ENCODE measurements at places on chromosomes 2 and 18.
A peak's percentile ranks its signal among the peaks of the same experiment; 100 is the strongest.

- no peak for DNase-seq
Observed at GRCh38 chr18:8786483-8787370, 81.4 kb downstream of the MTCL1 start.

- DNase-seq = peak; percentile 54
Observed at GRCh38 chr18:55189972-55190371, 230.7 kb upstream of the CCDC68 start.

GRCh38 chr2:168211664-168212163 is 35.7 kb downstream of the STK39 start:
- DNase-seq = no peak

GRCh38 chr2:46724107-46724506 is 191.5 kb downstream of the MCFD2 start:
- DNase-seq = no peak

DNA sequence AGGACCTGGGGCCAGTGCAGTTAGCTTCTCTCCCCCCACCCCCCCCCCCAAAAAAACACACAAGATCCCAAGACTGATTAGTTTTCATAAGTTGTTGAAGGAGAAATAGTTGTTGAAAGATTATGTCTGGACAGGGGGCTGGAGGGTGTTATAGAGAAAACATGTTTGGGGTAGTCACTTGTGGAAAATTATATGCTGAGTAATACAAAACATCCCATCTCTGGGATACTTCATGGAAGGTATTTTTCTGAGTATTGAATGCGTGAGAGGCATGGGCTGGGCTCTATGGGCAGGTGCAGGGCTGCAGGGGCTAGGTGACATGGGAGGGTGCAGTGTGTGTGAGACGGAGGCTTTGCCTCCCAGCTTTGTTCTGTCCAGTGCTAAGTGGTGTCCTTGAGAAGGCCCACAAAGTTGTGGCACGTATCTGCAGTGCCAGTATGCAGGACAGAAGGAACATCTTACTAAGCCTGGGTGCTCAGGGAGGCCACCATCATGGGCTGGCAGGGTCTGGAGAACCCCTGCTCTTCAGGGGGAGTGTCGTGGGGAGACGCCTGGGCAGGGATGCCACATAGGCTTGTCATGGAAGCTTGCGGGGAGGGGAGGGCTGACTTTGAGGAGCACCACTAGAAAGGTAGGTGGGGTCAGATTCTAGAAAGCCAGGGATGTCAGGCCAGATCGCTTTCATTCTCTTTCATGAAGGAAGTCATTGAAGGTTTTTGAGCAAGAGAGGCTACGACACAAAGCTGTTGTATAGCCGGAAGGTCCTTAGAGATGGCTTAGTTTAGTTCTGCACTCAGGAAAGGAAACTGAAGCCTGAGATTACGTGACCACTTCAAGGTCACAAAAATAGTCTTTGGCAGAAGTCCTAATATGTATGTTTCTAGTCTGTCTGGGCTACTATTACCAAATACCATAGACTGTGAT is 232.0 kb downstream of the LDLRAD4 start:
- no peak for DNase-seq

DNA sequence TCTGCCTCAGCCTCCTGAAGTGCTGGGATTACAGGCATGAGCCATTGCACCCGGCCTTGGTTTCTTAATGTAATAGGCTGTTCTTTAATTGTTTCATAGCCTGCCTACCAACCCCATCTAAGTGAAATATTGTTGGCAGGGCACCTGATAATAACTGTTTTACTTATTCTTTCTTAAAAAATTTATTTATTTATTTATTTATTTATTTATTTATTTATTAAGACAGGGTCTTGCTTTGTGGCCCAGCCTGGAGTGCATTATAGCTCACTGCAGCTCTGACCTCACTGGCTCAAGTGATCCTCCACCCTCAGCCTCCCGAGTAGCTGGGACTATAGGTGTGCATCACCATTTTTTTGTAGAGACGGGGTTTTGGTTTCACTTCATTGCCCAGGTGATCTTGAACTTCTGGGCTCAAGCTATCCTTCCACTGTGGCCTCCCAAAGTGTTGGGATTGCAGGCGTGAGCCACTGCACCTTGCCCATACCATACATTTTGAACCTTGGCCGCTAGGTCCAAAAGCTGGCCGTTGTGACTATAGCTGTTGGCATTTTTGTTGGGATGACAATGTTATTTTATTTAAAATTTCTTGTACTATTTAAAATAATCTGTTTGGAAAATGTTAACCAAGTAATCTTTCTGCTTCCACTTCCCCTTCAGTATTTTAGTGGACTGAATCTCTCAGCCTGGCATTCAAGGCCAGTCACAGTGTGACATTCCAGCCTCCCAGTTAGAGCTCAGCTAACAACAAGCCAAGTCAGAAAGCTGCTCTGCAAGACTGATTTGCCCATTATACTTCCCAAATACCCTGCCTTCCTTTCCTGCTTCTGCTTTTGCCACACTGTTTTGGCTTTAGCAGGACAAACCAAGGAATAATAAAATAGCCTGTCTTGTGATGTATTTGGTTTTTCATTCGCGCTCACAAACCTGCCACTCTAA is 52.4 kb downstream of the BABAM2 start:
- no peak for DNase-seq

GRCh38 chr18:76730901-76731300 is 91.5 kb upstream of the ZNF236 start:
- DNase-seq = no peak

DNA sequence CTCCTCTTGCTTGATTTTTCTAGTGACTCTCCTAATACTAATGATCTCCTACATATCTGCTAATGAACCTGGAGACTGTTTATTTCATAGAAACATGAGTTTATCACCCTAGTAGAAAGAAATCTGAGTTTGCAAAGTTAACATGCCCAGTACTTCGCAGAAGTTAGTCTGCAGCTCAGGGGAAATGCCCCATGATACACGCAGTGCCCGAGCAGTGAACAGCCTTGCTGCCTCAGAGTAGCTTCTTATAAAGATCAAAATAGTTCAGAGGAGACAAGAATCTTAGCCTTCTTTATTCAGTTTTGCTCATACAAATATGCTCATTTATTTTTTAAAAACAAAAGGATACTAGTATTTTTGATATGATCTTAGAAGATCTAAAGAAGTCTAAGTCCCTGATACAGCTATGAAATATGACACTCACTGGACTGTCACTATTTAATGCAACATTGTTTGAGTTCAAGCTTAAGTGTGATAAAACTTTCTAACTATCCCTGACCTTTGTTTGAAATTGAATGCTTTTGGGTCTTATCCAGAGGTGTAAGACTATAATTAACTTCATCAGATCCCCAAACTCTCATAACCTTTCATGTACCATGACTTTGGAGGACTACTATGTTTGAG is 20.5 kb downstream of the FRZB start:
- DNase-seq = no peak

DNA sequence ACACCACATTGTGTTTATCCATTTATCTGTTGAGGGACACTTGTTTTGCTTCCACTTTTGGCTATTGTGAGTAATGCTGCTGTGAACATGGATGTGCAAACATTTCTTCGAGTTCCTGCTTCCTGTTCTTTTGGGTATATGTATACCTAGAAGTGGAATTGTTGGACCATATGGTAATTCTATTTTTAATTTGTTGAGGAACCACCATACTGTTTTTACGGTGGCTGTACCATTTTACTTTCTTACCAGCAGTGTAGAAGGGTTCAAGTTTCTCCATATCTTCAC is 23.1 kb downstream of the ANXA4 start:
- DNase-seq = no peak

- DNase-seq = no peak
Observed at GRCh38 chr2:206584323-206585116, 57.8 kb upstream of the FAM237A start.

DNA sequence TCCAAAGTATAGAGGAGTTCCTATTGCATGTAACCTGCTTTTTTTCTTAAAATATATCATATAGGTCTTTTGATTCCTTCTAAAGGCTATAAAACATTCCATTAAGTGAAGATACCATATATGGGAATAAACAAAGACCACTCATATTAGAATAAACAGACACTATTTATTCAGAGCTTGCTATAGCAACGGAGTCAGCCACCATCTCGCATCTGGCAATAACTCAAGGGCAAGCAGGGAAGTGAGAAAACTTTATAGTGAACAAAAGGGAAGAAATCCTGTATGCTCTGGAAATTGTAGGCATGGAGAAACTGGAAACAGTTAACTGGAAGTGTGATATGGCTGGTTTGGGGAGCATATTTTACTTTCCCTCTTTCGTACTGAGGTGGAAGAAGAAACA is 301.9 kb downstream of the PTH2R start:
- DNase-seq = no peak

- no peak for DNase-seq
Observed at GRCh38 chr2:147037048-147037447, 807.8 kb upstream of the ACVR2A start.

DNA sequence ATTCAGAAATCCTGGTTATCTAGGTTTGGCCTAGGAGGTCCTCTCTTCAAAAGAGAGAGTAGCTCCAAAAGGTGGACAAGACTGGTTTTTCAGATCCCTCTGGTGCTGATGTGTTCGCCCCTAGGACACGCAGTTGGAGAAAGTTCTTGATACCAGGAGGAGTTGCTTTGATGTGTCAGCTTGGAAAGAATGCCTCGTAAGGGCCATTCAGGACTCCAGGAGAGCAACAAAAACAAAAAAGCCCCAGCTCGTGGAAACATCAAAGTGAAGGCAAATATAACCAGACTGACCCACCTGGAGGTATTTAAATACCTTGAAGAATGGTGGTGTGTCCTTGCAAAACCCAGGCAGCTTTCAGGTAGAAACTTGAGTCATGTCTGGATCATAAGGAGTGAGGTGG is 12.5 kb upstream of the LBH start:
- DNase-seq = no peak

DNA sequence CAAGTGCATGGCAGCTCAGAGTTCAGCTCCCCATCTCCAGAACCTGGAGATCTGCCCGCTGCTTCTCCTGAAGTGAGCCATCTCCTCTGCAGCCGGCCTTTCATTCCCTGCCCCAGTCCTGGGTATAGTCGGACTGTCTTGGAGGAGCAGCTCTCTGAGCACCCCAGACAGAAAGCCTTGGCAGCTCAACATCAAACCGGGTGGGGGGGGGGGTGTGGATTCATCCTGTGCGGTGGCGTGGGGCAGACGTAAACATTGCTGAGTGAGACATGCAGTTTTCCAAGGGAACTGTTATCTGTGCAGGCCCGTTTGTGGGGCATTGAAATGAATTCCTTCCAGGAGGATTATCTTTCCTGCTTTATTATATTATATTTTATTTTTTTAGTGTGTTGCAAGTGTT is 125.9 kb upstream of the MYCN start:
- no peak for DNase-seq

DNA sequence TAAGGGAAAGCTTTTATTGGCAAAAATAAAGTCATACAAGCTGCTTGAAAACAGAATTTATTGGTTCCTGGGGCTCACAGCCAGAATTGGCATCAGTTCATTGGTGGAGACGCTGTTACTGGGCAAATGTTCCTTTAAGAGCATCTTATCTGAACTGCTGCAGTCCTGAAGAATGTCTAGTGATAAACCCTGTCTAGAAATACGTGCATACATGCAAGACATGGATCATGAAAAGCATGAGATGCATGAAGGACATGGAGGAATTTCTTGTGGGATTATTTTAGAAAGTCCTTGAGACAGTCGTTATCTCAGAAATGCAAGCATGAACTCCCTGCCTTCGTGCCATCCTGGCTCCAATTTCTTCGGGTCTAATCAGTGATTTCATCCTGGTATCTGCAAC is 32.5 kb upstream of the FHOD3 start:
- DNase-seq = no peak

DNA sequence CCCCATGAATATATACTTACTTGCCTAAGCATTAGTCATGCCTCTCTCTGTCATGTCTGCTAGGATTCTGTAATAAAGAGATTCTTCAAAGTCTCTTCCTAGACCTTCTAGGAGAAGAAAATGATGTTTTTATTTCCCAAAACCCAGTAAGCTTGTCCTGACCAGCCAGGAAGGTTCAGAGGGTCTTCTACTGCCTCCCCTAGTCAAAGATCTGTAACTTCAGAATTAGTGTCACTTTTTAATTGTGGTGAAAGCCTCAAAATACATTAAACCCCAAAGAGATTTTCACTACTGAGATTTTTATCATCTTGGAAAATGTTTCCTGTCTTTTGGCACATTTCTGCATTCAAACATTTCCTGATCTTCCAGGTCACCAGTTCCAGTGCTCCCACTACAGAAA is 232.9 kb upstream of the STK17B start:
- no peak for DNase-seq

GRCh38 chr2:28633746-28634145 is 117.9 kb upstream of the PPP1CB start:
- DNase-seq = no peak

DNA sequence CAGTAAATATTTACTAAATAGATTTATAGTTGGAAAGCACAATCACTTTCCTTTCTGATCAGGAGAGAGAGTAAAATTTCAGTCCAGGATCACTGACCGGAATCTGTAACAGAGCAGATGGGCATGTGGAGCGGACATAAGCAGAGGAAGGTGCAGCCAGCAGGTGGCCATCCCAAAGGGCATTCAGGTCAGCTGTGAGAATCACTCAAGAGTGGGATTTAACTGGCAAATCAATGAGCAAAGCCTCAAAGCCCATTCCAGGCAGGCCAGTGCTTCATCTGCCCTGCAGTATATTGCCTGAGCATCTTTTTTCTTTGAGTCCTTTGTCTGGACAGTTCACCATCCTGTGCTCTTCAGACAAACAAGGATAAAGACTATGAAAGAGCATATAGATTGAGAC is 166.4 kb upstream of the SLC14A2 start:
- DNase-seq = no peak

GRCh38 chr2:132037527-132038178 is 124.1 kb downstream of the ANKRD30BL start:
- peak; percentile 68 for DNase-seq

GRCh38 chr2:69469784-69470183 is 32.5 kb upstream of the NFU1 start:
- no peak for DNase-seq

GRCh38 chr2:170498619-170499018 is 216.5 kb upstream of the SP5 start:
- DNase-seq = no peak

DNA sequence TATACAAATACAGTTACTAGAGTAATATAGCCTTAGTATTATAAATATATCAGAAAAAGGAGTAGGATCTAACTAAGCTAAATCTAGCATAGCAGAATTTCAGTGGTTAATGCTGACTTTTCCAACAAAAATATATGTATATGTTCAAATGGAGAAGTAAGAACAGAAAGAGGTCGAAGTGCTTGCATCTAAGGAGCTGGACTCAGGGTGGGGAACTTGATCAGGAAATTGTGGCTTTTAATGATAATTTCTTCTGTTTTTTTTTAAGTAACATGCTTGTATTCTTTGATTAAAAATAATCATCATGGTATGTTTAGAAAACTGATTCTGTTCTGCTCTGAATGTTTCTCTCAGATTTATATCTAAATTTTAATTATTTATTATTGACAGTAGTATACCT is 327.1 kb downstream of the GALNT13 start:
- no peak for DNase-seq

DNA sequence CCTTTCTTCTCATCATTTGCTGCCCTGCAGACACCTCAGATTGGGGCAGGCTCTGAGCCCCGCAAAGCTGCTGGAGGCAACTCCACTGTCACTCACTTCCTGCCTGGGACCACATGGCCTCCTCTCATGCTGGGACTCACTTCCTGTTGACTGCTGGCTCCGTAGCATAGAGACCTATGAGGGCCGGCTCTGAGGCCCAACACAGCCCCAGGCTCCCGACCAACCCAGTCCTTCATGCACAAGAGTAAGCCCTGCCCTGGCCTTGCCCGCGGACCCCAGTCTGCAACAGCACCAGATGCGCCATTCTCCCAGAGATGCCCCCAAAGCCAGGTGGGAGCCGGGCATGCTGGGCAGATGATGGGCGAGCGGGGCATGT is 55.7 kb downstream of the DNMT3A start:
- DNase-seq = peak; percentile 68

GRCh38 chr18:49243391-49243790 is 217.1 kb downstream of the DYM start:
- DNase-seq = no peak

All from H9 (cell line).